Uterus (tissue), 4 donors: ENCODE measurements at places on chromosomes 5 and 9. TPM values are rescaled to one million over a fixed set of nuclear protein-coding genes. Genes with fewer than 3 reads are reported as not detected.

Gene IL3
- total RNA-seq, result not detected

Gene IRX2
- not detected for total RNA-seq

Gene CDK5RAP2
- total RNA-seq, result 28.9 TPM

Gene C5orf52
- not detected for total RNA-seq

Gene TMOD1
- total RNA-seq, result 22.3 TPM

Gene SH2D3C
- total RNA-seq, result 38.1 TPM

Gene EXD3
- 11.8 TPM for total RNA-seq

Gene GADD45G
- 14.0 TPM for total RNA-seq

Gene C9orf57
- not detected for total RNA-seq

Gene IL6ST
- 414 TPM for total RNA-seq

Gene IFNB1
- total RNA-seq, result not detected

Gene ANKRD18B
- not detected for total RNA-seq

Gene B4GALT1
- 36.0 TPM for total RNA-seq

Gene SLC6A19
- total RNA-seq, result not detected

Gene NR2F1-AS1
- 11.5 TPM for total RNA-seq

Gene FOXD4L6
- not detected for total RNA-seq

Gene LCN1
- total RNA-seq, result not detected

Gene UCK1
- total RNA-seq, result 18.2 TPM

Gene FCN2
- total RNA-seq, result not detected

Gene OXCT1
- total RNA-seq, result 11.2 TPM

Gene EGFLAM
- total RNA-seq, result 16.8 TPM

Gene CD180
- not detected for total RNA-seq

Gene TMC1
- total RNA-seq, result 0.95 TPM

Gene COL5A1
- 604 TPM for total RNA-seq

Gene PSD2
- total RNA-seq, result 0.30 TPM

Gene CCDC171
- 22.1 TPM for total RNA-seq

Gene SOHLH1
- total RNA-seq, result not detected

Gene ADRB2
- total RNA-seq, result 2.2 TPM

Gene MPDZ
- 74.0 TPM for total RNA-seq

Gene CBY3
- not detected for total RNA-seq

Gene ITK
- total RNA-seq, result 0.41 TPM

Gene PRDM9
- not detected for total RNA-seq

Gene PCDHA2
- total RNA-seq, result 0.26 TPM

Gene FXN
- total RNA-seq, result 20.3 TPM

Gene CEL
- total RNA-seq, result 0.62 TPM

Gene CCNO
- total RNA-seq, result not detected

Gene GABRB2
- not detected for total RNA-seq

Gene WDR38
- not detected for total RNA-seq

Gene GLIPR2
- 109 TPM for total RNA-seq

Gene PCDHGA1
- 2.4 TPM for total RNA-seq

Gene TAF11L5
- not detected for total RNA-seq

Gene SPINK1
- total RNA-seq, result not detected

Gene SLC25A2
- 0.28 TPM for total RNA-seq

Gene TMEM252
- not detected for total RNA-seq

Gene MARVELD2
- 7.4 TPM for total RNA-seq

Gene HOMER1
- total RNA-seq, result 34.1 TPM

Gene PPP3R2
- 0.07 TPM for total RNA-seq

Gene PCDHA10
- total RNA-seq, result 3.1 TPM

Gene CD72
- not detected for total RNA-seq

Gene PCDHGA10
- total RNA-seq, result 11.2 TPM

Gene MEIKIN
- not detected for total RNA-seq

Gene PDLIM4
- total RNA-seq, result 148 TPM

Gene ZNF454
- total RNA-seq, result 11.8 TPM

Gene PCDHB3
- total RNA-seq, result 1.2 TPM

Gene LRRC19
- not detected for total RNA-seq

Gene PTPRD
- 136 TPM for total RNA-seq

Gene NTNG2
- total RNA-seq, result not detected

Gene C5orf58
- total RNA-seq, result not detected
